Sciatic nerve (tissue), 2 donors: ENCODE measurements at places on chromosomes 16 and 17.

GRCh38 chr16:75476817-75477216 lies 12.3 kb upstream of the TMEM170A start:
- DNase-seq, result no peak

DNA sequence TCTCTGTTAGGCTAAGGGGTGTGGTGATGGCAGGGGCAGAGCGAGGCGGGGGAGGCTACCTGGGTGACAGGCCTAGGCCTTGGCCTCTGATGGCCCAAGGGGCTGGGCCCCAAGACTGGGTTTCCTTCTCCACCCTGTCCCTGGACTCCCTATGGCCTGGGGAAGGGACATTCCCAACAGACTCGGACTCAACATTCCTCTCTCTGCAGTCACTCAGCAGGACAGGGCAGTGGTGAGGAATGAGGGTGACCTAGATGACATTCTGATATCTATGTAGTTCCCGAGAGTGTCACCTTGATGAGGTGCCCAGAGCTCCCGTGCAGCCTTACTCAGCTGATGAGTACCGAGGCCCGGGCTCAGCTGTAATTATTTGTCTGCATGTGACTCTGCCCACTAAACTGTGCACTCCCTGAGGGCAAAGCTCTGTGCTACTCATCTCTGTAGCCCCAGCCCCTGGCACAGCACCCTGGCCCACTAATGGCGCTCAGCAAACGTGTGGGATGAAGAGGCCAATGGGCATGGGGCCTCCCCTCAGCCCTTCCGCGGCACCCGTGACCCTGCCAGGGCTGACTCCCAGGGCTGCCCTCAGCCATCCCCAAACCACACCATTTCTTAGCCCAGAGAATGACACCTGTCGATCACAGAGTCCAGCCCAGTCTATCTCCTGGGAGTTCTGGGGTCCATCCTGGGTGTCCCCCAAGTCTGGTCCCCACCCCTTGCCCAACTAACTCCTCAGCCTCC lies 2.2 kb downstream of the PLCD3 start:
- DNase-seq, result no peak

GRCh38 chr17:81502471-81503017 lies 10.1 kb downstream of the ACTG1 start:
- no peak for DNase-seq

GRCh38 chr16:67284699-67285646 lies 5.6 kb downstream of the PLEKHG4 start:
- DNase-seq, result no peak

GRCh38 chr16:79765901-79766394 lies 165.4 kb upstream of the MAF start:
- no peak for DNase-seq

DNA sequence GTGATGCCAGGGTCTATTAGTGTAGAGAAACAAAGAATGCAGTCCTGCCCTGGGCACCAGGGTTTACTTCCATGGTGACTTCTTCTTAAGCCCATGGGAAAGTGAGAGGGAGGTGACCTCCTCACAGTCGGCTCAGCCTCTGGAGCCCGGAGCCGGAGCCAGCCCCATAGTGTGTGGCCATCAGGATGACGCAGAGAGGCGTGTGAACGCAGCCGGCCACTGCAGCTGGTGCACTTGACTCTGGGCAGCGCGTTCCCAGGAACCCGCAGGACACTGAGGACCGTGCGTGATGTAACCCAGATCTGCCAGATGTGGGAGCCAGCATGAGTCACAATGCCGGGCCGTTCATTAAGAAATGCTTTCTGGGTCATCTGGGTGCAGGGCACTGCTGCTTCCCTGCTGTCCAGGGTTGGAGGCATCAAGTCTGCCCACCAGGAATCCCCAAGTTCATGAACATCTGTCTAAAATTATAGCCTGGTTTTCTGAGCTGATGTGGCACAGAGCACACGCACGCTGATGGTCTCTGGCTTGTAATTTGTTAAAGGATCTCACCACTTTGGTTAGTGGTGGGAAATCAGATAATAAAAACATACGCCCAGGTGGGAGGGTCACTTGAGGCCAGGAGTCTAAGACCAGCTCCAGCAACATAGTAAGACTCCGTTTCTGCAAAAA lies 114.1 kb downstream of the PITPNC1 start:
- DNase-seq, result peak; percentile 84

DNA sequence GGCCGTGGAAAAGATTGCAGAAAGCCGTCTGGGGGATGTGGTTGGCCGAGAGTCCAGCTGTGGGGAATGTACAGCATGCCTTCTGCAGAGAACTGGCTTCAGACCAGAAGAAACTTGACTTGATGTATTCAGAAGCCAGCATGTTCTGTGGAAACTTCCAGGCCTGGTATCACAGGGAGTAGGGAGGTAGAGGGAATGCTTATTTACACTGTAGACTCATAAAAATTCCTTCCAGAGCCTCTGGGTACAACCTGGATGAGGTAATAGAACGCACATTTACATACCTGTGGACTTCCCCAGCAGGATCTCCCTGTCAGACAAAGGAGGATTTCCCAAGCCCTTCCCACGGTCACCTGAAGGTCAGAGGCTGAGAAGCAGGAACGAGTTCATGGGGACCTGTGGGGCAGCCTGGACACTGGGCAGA lies 11.8 kb upstream of the GAS7 start:
- no peak for DNase-seq

- no peak for DNase-seq
Observed at GRCh38 chr17:19304209-19304608, 58.3 kb downstream of the B9D1 start.

GRCh38 chr17:82023447-82024241 lies 539 bp downstream of the LRRC45 start:
- no peak for DNase-seq

GRCh38 chr17:42555122-42555622 lies 2.4 kb downstream of the HSD17B1 start:
- no peak for DNase-seq

DNA sequence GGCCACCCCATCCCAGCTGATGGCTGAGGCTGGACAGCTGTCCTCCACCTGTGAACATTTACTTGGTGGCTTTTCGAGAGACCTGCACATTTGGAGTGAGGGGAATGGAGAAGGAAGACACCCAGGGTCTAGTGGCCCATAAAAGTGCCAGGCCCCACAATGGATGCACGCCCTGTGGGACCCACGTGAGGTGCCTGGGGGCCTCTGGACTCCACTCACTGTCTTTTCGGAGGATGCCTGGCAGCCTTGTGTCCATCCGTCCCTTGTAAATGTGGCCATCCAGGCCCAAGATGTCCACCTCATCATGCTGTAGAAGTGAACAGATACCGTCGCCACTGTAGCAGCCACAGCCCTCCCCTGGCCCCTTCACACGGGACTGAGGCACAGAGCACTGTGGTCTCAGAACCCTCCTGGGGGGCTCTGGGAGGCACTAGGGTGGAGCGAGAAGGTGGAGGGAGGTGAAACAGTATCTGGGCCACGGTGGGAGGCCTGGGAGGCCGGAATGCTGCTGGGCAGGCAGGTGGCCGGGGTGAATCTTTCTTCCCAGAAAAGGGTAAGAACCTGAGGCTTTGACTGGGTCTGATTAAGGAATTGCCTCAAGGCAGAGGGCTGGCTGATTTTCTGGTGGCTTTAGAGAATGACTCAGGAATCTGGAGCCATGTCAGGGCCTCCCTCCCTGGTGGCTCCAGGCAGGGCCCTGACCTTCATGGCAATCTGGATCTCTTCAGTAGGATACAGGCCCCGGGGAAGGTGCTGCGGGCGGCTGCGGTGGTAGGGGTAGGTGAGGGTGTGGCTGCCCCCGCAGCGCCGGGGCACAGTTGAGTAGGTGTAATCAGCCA lies 11.5 kb downstream of the UBALD2 start:
- no peak for DNase-seq

- no peak for DNase-seq
Observed at GRCh38 chr16:27386674-27387073, 15.3 kb upstream of the IL21R start.

- DNase-seq, result no peak
Observed at GRCh38 chr17:2852221-2852620, 56.0 kb downstream of the RAP1GAP2 start.

GRCh38 chr17:52357854-52358253 lies 199.3 kb upstream of the CA10 start:
- DNase-seq, result no peak

DNA sequence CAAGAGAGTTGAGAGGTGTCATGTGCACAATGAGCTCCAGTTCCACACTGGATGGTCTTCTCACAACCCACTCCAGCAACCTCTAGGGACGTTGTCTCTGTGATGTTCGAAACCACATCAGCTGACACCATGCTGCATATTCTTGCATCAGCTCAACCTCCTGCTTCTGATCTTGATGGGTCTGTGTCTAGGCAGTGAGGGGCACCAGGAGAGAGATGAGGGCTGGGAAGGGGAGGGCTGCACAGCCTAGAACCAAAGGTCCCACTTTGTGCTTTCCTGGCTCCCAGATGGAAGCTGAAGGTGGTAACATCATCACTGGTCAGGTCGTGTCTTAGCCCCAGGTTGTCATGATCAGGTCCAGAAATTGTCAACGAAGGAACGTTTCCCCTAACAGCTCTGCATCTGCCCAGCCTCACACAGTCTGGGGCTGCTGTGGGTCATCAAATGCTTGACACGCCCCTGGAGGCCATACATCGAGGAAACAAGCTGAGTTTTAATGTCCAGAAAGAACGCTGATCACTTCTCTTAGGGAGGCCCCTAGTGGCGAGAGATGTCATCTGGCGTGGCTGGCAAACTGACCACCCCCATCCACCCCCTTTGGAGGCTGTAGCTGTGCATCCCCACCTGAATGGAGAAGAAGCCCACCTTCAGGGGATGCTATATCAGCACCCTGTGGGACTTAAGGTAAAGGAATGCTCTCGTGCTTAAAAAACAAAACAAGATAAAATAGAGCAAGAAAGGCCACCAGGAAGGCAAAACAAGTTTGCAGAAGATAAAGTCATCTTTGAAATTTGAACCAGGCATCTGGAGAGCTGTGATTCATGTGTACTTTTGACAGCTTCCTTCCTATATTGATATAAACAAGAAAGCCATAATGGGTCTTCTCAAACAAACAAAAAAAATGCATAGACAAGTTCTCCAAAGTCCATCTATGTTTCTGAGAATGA lies 58.3 kb downstream of the WIPI1 start:
- no peak for DNase-seq

- DNase-seq, result no peak
Observed at GRCh38 chr16:4925791-4926190, 11.2 kb downstream of the PPL start.

- DNase-seq, result no peak
Observed at GRCh38 chr16:20781697-20782096, 17.9 kb downstream of the ACSM3 start.

- no peak for DNase-seq
Observed at GRCh38 chr16:89697161-89697615, 4.3 kb downstream of the SPATA2L start.

GRCh38 chr17:17897442-17897841 lies 60.7 kb upstream of the SREBF1 start:
- no peak for DNase-seq

GRCh38 chr16:49588729-49589384 lies 215.3 kb downstream of the C16orf78 start:
- DNase-seq, result peak; percentile 7

GRCh38 chr16:73020409-73020884 lies 27.5 kb downstream of the ZFHX3 start:
- peak; percentile 88 for DNase-seq

GRCh38 chr17:63126607-63127006 lies 160.6 kb downstream of the TANC2 start:
- no peak for DNase-seq

- DNase-seq, result no peak
Observed at GRCh38 chr16:47732523-47733111, 271.5 kb downstream of the PHKB start.

- no peak for DNase-seq
Observed at GRCh38 chr16:1288813-1289476, 20.5 kb upstream of the UBE2I start.

DNA sequence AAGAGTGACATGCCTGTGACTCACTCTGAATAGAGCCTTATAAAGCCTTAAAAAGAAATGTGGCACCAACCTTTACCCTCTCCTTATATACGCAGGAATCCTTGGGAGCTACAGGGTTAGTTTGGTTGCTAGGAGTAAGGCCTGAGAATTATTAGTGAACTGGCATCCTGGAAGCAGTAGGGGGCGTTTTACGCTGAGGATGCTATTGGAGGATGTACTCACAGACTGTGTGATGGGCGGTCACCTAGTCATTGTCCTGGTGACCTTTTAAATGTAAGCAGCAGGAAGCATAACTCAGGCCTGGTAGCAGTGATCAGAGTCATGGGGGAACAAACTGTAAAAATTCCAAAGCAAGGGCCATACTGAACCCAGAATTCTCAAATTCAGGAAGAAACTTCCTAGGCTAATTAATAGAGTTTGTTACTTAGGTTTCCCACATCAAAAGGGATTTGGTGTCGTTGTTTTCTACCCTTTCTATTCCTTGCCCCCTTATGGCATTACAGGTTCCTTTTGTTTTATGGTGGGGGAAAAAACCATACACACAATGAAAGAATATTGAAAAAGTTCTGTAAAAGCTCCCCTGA lies 153.8 kb downstream of the SNX11 start:
- DNase-seq, result no peak

GRCh38 chr16:2816751-2817339 lies at the start of gene PRSS21:
TSS of gene PRSS21 (plus strand) at chr16:2817237. CDS start at chr16:2817269, 32 bp downstream.
- peak; percentile 57 for DNase-seq

- DNase-seq, result no peak
Observed at GRCh38 chr16:67989322-67990017, 9.2 kb upstream of the DPEP3 start.

DNA sequence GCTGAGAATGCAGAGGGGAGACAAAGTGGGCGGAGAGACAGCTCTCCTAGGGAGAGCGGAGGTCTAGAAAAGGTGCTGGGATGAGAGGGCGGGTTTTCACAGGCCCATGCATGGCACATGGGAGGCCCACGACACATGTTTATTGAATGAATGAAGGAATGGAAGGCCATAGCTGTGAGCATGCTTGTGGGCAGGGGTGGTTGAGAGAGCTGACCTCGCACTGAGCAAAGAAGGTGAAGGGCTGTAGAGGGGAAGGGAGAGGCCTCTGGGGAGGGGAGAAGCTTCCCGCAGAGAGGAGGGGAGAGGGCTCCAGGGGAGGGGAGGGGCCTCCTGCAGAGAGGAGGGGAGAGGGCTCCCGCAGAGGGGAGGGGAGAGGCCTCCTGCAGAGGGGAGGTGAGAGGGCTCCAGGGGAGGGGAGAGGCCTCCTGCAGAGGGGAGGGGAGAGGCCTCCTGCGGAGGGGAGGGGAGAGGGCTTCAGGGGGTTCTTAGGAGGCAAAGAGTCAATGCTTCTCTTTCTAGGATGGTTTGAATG lies 27.3 kb downstream of the SDK2 start:
- no peak for DNase-seq

- DNase-seq, result no peak
Observed at GRCh38 chr17:5837055-5837491, 233.1 kb upstream of the WSCD1 start.

GRCh38 chr16:87854053-87854906 lies 15.0 kb downstream of the SLC7A5 start:
- no peak for DNase-seq

- DNase-seq, result no peak
Observed at GRCh38 chr16:86901483-86901882, 323.1 kb downstream of the FOXL1 start.

- peak; percentile 81 for DNase-seq
Observed at GRCh38 chr17:18218756-18219415, 6.5 kb upstream of the LLGL1 start.

GRCh38 chr16:50821586-50821985 lies 79.7 kb downstream of the CYLD start:
- no peak for DNase-seq

- DNase-seq, result no peak
Observed at GRCh38 chr17:39738568-39738901, 797 bp downstream of the GRB7 start.

- no peak for DNase-seq
Observed at GRCh38 chr17:4248504-4249277, 15.1 kb downstream of the ANKFY1 start.
